ENCODE measurements at places on chromosomes 2 and 18. TPM values are rescaled to one million over a fixed set of nuclear protein-coding genes. Genes with fewer than 3 reads are reported as not detected.

- peak; percentile 40 for DNase-seq
These were observed 319.6 kb downstream of the PIK3C3 start for GRCh38 chr18:42274488-42275137.

DNA sequence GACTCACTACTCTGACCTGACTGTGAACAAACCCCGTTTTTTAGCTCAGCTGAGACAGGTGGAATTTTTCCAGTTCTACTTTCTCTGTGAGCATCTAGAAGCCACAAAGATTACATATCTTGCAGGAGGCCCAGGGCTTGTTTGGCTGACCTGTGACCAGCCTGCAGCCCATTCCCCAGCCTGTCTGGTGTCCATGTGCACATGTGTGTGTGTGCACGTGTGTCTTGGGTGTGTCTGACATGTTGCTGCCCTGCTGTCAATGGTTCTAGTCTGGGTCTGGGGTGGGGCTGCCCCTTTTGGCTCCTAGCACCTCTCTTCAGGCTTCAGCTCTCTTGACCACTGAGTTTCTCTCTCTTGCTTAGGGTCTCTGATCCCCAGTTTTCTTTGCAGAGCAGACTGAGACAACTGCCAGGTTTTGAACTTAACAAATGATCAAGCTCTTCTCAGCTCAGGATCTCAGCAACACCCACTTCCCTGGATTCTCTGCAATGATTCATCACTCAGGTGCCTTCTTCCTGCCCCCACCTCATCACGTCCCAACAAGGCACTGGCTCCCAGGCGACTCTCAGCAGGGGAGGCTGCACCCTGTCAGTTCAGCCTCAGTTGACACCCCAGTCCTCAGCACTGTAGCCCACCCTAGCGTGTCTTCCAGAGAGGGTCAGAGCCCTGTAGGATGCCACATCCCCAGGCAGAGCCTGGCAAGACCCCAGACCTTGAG is 130.3 kb downstream of the CELF4 start:
- DNase-seq, result no peak

- DNase-seq, result no peak
These were observed 63.0 kb downstream of the CABLES1 start for GRCh38 chr18:23198217-23198845.

CAVIN2 gene
- total RNA-seq, result 8.4 TPM

DNA sequence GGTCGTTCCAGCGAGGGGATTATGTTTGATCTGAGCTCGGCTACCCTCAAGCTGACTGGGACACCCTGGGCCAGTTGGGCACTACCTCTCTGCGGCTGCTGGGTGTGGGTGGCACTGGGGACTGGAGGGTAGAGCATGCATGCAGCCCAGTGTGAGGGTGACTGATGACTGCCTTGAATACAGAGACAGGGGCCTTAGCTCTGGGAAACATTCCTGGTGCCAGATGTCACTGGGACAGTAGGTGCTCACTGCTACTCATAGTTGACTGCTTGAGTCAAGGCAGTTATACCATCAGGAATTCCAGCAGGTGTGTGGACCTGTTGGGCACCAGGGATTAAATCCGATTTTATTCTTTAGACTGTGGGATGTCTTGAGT is 33.6 kb upstream of the ATP6V1B1 start:
- no peak for DNase-seq

- DNase-seq, result no peak
These were observed 118.4 kb downstream of the MEIS1 start for GRCh38 chr2:66553370-66553769.

GRCh38 chr2:54528311-54528955 is 72.3 kb downstream of the SPTBN1 start:
- no peak for DNase-seq
